ENCODE measurements at places on chromosomes 12 and 14.

DNA sequence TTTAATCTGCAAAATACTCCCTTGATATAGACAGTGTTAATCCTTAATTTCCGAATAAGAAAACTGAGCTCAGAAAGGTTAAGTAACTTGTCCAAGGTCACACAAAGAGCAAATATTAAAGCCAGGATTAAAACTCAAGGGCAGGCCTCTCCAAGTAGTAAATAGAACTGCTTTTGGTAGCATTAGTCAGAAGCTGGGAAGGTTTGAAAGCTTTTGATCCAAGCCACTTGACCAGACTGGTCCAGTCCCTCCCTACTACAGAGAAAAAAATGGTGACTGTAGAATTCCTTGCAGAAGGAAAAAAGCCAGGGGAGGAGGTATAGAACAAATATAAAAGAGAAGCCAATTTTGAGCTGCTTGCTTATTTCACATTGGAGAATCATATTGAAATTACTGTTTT, 111.5 kb downstream of the NT5DC3 start:
- no peak for DNase-seq

DNA sequence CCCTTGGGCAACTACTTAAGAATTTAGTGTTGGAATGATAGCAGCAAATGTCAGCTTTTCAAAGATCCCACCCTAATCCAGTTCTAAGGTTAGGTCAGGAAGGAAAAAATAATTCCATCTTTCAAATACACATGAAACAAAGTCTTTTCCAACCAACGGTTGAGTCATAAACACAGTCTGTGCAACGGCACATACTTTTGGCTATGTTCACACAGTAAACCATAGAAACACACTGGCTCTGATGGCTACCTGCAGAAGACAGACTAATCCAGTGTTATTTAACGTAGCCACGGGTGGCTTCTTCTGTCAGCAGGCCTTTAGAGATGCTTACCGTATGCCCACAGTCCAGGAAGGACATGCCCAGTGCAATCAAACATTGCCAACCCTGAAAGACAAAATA, 35.7 kb downstream of the HIGD1C start:
- no peak for DNase-seq

GRCh38 chr14:64198486-64198885, 95.7 kb downstream of the ESR2 start:
- no peak for DNase-seq

- DNase-seq = no peak
These were observed 127.1 kb downstream of the CAPZA3 start for GRCh38 chr12:18864900-18865561.

- DNase-seq = no peak
These were observed 13.9 kb downstream of the ARPC3 start for GRCh38 chr12:110436231-110436630.

DNA sequence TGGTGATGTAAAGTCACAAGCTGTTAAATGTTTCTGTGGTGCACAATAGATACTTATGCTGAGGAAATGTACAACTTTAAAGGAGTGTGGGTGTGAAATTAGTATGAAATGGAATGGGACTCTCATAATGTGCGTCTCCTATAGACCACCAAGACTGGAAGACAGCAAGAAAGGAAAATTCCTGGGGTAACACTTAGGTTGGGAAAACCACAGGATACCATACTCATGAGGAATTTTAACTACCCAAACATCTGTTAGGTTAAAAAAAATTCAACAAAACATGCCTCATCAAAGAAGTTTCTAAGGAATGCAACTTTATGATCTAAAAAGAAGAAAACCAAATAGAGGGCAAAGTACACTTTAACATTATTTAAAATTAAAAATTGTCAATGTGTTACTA, 113.7 kb upstream of the MYF6 start:
- DNase-seq = no peak

Data from stimulated activated CD4-positive, alpha-beta T cell treated with anti-CD3 and anti-CD28 coated beads, Interleukin-1b, Interleukin-23, amount 100 ng/mL, for 48 hours (primary cell).